ENCODE measurements at places on chromosomes 11 and 22.
A peak's percentile ranks its signal among the peaks of the same experiment; 100 is the strongest.

DNA sequence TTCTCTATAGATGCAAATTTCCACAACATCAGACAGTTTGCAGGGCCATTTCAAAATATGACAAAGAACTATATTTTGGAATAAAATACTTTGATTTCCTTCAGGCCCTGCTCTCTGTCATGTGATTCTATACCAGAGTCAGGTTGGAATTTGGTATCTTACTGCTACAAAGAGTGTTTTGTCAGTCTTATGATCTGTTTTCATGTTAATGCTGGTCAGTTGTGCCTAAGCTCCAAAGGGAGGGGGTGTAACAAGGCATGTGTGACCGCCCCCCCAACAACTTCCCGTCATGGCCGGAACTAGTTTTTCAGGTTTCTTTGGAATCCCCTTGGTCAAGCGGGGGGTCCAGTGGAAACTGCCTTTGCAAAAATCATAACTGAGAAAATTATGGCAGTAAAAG is 15.1 kb downstream of the C11orf96 start:
- no peak for DNase-seq

GRCh38 chr11:13883042-13883441 is 79.5 kb upstream of the SPON1 start:
- DNase-seq, result no peak

- no peak for DNase-seq
These were observed 46.4 kb downstream of the LARGE2 start for GRCh38 chr11:45968901-45969300.

GRCh38 chr11:130146796-130147195 is 12.8 kb upstream of the ST14 start:
- peak; percentile 83 for DNase-seq

DNA sequence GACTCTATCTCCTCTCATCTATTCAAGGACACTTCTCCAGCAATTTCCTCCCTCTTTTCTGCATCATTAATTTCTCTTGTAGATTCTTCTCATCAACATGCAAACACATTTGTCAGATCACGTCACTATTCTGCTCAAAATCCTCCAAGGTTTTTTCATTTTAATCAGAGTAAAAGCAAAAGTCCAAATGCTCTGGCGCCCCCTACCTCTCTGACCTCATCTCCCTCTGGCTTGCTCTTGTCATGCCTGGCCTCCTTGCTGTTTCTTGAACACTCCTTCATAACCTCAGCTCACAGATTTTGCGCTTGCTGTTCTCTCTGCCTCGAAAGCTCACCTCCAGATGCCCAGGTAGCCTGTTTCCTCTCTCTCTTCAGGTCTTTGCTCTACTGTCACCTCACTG is 22.4 kb downstream of the RTCB start:
- DNase-seq, result no peak

DNA sequence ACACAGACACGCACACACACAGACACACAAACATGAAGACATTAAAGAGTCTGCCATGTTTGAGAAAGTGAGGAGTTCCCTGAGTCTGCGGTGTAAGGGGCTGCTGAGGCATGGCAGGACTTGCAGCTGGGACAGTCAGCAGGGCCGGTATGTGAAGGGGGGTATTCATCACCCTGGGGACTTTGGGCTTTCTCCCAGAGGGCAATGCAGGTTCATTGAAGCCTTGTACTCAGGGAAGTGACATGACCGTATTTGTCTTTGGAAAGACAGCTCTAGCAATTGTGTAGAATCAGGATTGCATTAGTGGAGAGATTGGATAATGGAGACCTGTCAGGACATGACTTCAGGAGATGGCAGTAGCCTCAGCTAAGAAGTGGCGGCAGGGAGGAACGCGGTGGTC is 9.4 kb upstream of the ADAMTS8 start:
- no peak for DNase-seq

DNA sequence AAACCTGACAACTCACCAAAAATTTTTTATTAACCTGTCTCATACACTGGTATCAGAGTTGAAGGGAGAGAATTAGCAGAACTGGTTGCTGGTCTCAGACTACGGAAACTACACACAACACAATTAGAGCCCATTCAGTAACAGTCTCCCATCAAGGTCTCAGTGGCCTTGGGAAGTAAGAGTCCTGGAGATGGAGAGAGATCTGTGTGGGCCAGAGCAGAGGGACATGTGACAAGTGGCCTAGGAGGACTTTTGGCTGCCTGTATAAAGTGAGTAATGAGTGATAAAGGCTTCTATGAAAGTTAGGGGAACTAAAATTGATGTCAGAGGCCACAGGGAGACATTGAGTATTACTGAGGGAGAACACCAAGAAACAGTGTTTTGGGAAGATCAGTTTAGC is 58.9 kb downstream of the PARVA start:
- DNase-seq, result no peak

- no peak for DNase-seq
These were observed 121.4 kb upstream of the ANO1 start for GRCh38 chr11:69956669-69957190.
